Stimulated activated CD8-positive, alpha-beta memory T cell treated with anti-CD3 and anti-CD28 coated beads, Interleukin-4, amount 100 ng/mL, for 48 hours (primary cell): ENCODE measurements at places on chromosomes 4 and X.

DNA sequence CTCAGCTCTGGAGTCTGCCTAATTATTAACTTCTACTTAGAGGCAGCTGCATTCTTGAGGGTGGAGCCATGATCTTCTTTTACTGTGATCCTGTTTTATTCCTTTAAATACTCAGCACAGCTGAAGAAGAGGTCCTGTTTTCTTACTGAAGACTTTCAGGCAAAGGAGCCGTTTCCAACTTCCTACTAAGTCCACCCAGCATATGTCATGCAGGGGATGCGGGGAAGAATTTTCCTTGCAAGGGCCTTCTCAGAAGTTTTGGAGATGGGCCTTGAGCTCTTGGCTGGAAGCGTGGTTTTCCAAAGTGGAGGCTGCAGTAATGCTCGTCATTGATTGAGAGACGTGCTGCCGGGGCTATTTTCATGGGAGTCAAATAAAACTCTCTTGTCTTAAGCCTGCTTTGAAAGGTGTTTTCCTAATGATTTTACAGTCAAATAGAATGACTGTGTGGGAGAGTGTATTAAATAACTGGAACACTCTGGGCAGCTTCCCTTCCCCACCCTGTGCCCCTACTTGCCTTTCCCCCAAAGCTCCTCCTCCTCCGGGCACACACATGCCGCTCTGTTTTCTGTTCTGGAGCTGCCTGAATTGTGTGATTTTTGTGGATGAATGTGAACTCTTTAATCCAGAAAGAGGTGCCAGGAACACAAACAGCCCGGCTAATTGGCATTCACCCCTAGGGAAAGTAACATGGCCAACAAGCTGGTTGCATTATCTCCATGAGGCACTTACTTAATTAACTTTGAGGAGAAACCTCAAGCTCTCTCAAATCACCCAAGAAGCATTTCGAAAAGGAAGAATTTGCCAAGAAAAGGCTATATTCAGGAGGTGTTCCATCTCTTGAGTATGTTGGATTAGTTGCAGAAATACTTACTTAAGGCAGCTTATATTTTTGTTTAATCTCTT is 28.1 kb downstream of the FGF2 start:
- no peak for DNase-seq

- DNase-seq, result no peak
Observed at GRCh38 chr4:138311771-138312535, 69.8 kb upstream of the SLC7A11 start.

DNA sequence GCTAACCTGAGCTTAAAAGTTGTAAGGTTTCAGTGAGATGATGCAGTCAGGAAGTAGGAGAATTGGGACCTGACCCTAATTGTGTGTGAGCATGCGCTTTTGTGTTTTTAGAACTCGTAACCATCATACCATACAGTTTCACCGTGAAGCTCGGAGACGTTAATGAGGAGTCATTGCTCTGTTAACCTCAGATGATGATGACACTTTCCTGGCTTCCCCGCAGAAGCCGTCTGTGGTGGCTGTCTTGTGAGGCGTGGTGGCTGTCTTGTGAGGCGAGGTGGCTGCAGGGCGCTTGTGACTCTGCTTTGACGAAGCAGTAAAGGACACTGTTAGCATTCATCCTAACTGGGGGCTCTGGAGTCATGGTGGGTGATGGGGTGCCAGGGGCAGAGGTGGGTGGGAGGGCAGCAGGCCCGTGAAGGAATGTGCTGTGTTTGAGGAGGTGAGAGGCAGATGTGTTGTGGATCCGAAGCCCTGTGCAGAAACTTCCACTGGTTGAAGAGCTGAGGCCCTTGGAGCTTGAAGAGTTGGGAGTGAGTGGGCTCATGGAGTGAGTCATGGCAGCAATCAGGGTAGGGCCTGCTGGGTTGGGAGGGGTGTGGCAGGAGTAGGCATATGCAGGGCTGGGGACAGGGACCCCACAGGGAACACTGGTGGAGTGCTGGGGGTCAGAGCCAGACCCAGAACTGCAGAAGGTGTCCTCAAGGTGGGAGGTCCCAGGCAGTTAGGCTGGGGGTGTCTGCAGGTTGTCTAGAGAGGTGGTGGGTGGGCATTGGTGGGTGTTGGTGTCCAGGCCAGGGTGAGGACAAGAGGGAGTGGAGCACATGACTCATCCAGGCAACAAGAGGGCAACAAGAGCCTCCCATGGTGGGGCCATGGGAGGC is 57.4 kb downstream of the NSD2 start:
- no peak for DNase-seq

DNA sequence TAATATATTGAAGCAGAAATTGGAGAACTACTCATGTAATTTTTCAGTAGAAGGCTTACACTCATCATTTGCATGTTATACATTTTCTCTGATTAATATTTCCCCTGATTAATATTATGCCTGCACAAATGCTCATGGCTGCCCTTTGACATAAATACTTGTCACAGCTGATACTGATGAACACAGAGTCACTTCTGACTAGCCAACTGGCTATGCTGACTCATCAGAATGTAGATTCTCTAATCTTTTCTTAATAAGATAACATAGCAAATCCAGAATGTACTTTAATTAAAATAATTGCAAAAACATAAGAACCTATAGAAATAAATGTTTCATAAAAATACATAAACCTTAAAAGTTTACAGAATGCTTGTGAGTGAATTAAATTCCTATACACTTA is 52.4 kb upstream of the C4orf54 start:
- DNase-seq, result no peak

DNA sequence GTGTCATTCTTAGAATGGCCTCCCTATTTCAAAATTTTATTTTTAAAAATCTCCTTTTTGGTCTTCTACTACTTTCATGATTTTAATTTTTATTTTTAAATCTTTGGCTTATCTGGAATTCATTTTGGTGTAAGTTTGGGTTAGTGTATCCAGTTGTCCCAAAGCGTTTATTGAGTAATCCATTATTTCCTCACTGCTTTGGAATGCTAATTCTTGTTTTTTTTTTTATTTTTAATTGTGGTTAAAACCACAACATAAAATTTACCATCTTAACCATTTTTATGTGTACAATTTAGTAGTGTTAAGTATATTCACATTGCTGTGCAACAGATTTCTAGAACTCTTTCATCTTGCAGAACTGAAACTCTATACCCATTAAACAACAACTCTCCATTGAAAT is 8.7 kb downstream of the CITED1 start:
- no peak for DNase-seq

DNA sequence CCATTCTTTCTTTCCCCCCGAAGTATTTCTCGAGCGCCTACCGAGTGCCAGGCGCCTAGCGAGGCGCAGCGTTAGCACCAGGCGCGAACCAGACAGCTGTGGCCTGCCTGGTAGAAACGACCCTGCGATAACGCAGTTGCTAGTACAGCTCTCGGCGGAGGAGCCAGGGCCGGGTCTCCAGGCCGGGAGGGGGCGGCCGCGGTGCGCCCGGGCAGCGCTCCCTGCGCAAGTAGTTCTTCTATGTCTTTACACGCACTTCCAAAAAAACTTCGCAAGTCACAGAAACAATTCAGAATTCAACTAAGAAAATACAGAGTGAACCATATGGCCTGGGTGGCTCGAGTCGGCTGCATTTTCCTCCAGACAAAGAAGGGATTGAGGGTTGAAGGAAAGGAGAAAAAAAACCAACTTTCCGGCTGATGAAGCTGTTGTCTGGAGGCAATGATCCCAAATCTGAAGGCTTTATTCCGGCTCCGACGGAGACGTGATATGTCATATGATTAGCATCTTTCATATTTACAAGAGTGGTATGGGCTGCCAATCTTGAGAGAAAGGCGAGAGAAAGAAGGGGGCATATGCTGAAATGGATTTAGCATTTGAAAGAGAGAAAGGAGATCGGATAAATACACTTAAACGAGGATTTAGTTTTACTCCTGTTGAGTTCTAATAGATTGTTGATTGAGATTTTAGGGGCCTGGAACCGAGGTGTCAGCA is 7.2 kb upstream of the NEUROG2 start:
- peak; percentile 61 for DNase-seq

GRCh38 chr4:73704314-73705055 is 35.9 kb upstream of the CXCL8 start:
- DNase-seq, result no peak

DNA sequence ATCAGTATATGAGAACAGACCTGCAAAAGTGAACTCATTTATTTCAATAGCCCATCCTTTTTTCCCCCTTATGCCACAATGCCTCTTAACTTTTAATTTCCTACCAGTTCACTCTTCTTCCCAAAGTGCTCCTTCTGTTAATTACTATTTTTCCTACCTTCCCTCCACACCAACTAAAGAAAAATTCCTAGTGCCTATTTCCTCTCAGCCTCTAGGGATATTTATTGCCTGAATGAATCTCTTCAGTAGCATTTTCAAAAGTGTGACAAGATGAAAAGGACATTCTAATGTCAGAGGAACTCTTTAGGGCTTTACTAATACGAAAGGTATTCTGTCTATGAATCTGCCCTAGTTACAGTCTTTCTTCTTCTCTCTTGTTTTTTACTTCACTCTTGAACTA is 181.1 kb upstream of the SPRY1 start:
- DNase-seq, result no peak
